Esophagus mucosa (tissue), 1 donor: ENCODE measurements at places on chromosomes 3 and 15. TPM values are rescaled to one million over a fixed set of nuclear protein-coding genes. Genes with fewer than 3 reads are reported as not detected.

DNA sequence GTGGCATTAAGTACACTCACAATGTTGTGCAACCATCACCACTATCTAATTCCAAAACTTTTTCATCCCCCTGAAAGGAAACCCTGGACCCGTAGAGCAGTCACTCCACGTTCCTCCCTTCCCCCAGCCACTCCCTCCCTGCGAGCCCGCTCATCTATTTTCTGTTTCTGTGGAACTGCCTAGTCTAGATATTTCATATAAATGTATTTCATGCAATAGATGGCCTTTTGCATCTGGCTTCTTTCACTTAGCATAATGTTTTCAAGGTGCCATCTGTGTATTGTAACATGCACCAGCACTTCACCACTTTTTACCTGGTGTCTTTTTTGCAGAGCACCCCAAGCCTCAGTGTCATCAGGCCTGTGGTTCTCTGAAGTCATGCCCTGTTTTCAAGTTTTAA lies 10.7 kb downstream of the CGNL1 start:
- no peak for ATAC-seq

ARRDC4 gene
- total RNA-seq, result 2.9 TPM

DNA sequence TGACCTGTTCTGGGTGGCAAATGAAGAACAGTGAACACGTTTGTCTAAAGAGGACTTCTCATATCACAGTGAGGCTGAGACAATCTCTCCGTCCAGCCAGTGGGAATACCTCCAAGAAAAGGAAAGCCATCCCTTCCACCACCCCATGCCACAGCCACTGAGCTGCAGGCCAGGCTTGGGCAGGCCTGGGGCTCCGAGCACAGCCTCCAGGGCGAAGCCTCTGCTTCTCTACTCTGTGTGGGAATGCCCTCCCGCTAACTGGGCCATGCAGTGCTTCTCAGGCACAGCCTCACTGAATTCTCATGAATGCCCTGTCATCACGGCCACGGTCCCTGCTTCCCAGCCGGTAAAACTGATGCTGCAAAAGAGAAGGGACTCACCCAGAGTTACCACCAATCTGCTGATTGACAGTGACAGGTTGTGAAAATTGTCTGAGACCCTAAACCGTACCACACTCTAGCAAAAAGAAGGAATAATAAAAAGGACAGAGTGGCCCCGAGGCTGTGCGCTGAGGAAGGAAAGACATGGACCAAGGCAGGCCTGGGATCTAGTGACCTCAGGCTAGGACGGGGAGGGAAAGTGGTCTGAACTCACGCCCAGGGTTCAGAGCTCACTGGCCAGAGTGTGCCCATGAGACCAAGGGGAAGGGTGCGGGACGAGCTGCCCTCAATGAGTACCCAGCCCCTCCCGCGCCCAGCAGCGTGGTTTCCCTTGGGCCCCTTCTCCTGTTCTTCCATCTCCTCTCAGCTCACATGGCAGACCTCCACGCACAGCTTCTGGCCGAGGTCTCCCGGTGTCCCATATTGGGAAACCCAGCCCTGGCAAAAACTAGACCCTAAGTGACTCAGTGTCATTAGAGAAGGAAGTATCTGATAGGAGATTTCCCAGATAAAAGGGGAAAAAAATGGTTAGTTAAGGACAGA lies 52.8 kb downstream of the DHX30 start:
- no peak for ATAC-seq

CCR9 gene
- not detected for total RNA-seq

DNA sequence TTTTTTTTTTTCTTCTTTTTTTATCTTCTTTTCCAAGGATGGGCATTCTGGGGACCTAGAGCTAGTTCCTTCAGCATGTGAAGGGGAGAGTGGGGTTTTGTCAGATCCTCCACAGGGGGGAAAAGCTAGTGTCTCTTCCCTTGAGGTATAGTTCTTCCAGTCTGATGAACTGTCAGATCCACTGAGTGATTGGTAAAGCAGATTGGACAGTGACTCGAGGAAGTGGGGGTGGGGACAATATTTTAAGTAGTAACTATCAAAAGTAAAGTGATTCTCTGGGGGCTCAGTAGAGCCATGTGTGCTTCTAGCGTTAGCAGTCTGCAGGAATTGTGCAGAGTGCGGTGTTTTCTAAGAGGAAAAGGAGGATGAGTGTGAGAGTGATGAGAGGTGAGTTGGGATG lies 62.0 kb upstream of the TRIM71 start:
- ATAC-seq, result no peak

DNA sequence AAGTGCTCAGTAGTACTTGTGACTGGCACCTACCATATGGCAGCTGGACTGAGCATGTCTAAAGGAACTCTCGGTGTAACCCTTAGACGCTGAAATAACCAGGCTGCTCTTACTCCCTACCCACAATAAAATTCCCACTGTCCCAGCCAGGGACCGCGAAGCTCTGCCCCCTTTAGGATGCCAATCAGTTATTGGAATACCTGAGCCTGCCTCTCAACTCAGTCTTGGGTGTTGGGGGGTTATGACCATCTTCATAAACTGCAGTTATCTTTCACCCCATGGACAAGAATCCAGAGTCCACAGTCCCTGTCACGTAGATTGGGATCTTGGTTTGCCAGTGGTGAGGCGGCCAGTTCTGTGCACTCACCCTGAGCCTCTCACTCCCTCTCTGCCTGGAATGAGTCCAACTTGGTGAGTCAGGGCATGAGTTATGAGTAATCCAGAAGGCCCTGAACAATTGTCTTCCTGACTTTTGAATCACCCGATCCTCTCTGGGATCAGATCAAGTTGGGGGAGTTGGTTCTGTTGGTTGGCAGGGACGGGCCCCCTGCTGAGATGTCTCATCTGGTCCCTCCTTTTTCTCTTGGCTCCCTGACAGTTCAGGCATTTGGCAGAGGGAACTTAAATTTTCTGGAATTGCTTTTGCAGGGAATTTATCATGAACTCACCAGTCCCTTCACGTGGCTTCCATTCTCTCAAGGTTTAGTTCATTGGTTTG lies 120.1 kb upstream of the UBE2E1 start:
- peak; percentile 98 for ATAC-seq

DNA sequence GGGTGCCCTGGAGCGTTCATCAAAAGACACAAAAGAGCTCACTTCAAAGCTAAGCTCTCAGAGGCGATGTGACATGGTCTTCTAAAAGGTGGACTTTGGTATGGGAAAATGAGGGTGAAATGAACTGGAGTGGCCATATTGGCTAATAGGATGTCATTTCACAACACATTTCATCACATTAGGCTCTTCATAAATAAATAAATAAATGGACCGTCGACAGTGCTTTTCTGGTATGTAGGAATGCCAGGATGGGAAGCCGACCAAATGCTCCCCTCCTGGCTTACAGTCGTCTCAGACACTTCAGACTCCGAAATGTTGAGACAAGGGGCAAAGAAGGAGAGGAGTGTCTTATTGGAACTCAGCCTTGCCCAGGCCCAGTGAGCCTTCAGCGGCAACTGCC lies 383.0 kb downstream of the NTRK3 start:
- ATAC-seq, result no peak

DNA sequence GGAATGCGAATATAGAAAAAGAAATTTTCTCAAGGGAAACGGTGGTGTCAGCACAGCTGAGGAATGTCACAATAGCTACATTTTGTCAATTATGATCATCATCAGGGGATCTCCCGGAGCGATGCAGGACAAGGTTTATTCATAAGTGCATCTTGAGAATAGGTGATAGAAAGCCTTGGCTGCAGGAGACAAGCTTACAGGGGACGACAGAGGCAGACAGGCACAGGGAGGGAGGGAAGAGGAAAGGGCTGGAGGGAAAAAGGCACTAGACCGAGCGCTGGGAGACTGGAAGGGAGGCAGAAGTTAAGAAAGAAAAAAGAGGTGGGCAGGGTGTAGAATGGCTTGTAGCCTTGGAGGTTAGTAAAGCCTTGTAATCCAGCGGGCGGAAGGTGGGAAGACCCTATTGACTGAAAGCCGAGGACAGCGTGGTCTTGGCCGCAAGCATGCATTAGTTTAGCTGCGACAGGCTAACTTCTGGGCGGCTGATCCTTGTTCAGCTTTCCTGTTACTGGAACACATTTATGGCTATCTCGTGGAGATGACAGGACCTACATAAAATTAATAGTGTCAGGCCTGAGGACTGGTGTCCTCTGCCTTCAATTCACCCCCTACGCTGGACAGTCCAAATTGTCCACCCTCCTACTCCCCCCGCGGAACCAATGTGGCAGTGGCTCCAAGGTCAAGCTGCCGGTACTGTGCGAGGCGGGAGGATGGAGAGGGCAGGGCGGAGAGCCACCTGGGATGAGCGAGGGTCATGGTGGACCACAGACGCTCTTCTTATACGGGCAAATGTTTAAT lies 1.4 kb upstream of the NECTIN3 start:
- ATAC-seq, result no peak

DNA sequence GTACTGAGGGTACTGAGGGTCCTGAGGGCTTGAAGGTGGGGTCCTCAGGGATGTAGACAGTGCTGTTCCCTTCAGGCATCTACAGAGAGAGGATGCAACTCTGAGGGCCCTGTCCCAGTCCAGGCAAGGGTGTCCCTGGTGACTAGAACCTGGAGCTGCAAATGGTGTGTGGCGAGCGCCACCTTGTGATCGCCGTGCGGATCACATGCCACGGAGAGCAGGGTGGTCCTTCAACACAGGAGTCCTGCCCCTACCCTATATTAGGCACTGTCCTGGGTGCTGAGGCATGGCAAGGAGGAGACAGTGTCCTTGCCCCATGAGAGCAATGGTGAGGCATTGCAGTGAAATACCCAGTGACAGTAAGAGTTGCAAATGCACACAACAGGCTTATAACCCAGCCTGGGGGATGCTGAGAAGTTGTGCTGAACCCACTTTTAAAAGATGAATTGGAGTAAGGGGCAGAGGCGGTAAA lies 23.6 kb downstream of the RHCG start:
- ATAC-seq, result peak; percentile 1

DNA sequence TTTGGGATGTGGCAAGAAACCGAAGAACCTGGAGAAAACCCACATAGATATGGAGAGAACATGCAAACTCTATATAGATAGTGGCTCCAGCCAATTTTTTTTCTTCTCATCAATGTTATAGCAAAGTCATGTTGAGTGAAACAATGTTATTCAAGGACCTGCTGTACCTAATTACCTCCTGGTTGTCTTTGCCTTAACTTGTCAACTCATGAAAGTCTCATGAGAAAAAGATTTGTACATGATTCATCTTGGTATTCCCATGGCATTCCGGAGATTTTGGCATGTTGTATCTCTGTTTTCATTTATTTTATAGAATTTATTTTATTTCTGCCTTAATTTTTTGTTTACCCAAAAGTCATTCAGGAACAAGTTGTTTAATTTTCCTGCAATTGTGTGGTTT lies 303.8 kb upstream of the CDIN1 start:
- ATAC-seq, result no peak

DNA sequence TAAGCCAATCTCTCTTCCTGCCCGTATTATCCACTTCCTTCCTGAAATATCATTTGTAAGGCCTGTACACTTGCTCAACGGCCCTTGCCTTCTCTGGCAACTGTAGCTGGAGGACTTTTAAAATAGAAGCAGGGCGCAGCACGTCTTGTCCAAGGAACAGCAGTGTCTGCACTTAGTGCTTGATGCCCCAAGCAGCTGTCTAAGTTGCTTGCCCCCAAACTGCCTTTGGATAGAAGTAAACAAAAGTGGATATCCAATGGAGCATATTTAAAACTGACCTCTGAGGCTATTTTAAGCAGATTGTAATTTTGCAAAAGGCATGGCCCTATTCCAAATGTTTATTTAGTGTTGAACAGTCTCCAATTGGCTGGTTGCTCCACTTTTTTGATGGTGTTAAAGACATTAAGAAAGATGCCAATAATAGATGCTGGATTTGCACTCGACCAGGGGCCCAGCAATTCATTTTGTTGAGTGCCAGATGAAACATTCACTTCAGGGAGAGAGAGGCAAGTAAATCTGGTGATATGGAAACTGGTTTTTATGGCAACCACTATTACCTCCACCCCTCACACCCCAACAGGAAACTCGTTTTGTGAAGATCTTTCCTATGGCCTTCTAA lies 526.8 kb upstream of the TBL1XR1 start:
- no peak for ATAC-seq

DNA sequence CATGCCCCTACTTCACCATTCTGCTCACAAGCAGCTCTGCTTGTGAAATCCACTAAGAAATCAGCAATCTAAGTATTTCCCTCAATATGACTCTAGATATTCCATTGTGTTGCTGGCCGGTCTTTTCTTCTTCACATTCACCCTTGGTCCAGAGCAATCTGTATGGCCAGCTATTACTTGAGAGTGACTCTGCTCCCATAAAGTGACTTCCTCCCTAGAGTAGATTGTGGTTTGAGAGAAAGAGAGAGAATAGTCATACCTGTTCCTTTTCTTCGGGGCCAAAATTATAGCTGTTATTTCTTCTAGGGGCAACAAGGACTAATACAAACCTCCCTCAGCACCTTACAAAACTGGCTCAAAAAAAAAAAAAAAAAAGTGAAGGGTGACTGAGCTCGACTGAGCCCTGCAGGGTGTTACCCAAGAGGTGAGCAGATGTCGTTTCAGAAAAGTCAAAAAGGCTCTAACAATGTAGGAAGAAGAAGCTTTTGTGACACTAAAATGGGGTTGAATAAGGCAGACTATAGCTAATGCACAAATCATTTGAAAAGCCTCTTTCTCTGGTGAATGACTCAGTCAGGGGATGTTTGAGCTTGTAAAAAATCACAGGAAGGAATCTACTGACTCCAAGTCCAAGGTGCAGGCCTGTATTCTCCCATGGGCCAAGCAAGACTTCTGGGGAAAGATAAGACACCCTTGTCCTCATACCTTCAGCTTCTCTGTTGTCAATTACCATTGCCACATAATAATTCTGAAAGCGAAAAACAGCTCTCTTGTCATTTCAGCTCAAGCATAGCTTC lies 161.0 kb upstream of the SLC24A5 start:
- no peak for ATAC-seq

GRCh38 chr3:42702982-42703694 lies 540 bp upstream of the HHATL start:
- ATAC-seq, result no peak

DNA sequence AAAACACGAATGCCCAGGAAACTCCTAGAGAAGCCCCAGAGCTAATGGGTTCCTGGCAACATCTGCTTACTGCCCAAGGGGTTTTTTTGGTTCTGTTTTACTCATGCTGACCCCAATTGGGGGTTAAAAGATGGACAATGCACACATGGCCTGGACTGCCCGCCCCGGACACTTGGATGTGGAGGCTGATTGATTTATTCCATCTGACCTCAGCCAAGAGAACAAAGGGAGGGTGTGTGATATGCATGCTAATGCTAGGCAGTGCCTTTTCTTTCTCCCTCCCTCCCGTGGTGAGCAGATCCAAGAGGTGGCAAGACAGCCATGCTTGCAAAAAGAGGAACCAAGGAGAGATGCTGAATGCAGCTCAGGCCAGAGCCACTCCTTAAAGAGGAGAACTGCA lies 3.3 kb upstream of the LRTM1 start:
- ATAC-seq, result no peak
